ENCODE measurements at places on chromosomes 1 and 21. TPM values are rescaled to one million over a fixed set of nuclear protein-coding genes. Genes with fewer than 3 reads are reported as not detected.

DNA sequence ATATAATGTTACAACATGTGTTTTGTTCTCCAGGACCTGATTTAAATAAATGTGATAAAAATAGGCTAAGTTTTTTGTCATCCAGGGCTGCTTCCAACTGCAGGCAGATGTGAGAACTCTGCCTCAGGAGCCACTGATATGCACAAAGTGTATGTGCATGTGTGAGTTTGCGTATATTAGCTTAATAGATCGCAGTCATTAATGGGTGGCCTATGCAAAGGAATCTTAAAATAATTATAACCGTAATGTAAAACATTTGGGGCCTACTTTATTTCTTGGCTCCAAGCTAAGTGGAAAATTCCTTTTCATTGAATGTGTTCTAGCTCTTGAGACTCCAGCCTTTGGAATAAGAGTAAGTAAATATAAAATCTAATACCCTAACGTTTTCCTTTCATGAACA is 16.8 kb downstream of the DHX9 start:
- DNase-seq = no peak
- H3K27ac ChIP-seq = 0 out of 2 replicates have a peak overlapping the region, but pooled peaks have one; percentile 32
- H3K4me3 ChIP-seq = no peak overlapping the region
- no peaks in the 10 kb centered on the region for H3K4me1 ChIP-seq
- peaks cover 98% of the 10 kb centered on the region for H3K36me3 ChIP-seq

Gene INKA2
- total RNA-seq = 22.5 TPM

DNA sequence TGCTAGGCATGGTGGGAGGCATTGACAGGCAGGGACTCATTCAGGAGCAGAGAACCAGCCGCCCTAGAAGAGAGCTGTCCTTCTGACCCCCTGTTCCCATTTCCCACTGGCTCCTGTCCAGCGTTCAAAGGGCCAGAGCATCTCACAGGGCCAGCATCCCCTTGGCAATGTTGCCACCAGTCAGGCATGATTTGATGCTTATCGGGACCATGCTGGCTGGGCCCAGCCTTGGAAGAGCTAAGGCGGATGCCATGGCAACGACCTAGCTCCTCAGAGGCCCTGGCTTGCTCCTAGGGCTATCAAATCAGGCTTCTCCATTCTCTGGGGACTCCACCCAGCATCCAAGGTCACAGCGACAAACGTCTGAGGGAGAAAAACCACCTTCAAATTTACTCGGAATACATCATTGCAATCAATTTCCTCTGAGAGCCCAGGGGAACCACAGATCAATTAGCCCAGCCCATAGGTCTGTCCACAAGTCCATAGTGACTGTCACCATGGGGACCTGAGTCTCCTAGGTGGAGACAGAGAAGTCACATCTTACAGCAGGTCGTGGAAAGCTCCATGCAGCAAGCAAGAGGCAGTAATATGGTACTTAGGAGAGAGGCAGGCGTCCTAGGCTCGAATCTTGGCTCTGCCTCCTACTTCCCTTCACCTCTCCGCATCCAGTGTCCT is 14.1 kb upstream of the VWA5B1 start:
- no peak overlapping the region for H3K4me3 ChIP-seq
- no peak overlapping the region for H3K27ac ChIP-seq
- no peak for DNase-seq
- H3K36me3 ChIP-seq = no peaks in the 10 kb centered on the region
- peaks cover 26% of the 10 kb centered on the region for H3K4me1 ChIP-seq
- peaks cover 26% of the 10 kb centered on the region for H3K27me3 ChIP-seq

- DNase-seq = no peak
- 0 out of 2 replicates have a peak, but pooled peaks cover 3% of the 10 kb centered on the region for H3K36me3 ChIP-seq
- H3K4me3 ChIP-seq = no peak overlapping the region
Observed at GRCh38 chr1:26126321-26127084, 14.9 kb downstream of the PDIK1L start.

Gene CNR2
- not detected for total RNA-seq

- H3K36me3 ChIP-seq = no peaks in the 10 kb centered on the region
- no peaks in the 10 kb centered on the region for H3K27me3 ChIP-seq
- no peaks in the 10 kb centered on the region for H3K4me1 ChIP-seq
- no peak overlapping the region for H3K27ac ChIP-seq
- H3K4me3 ChIP-seq = no peak overlapping the region
Observed at GRCh38 chr1:38173848-38174247, 127.3 kb upstream of the POU3F1 start.

Gene PCSK9
- total RNA-seq = 47.9 TPM

- H3K4me1 ChIP-seq = peaks cover 56% of the 10 kb centered on the region
- peak overlapping the region; percentile 81 for H3K4me3 ChIP-seq
- H3K27me3 ChIP-seq = peaks cover 23% of the 10 kb centered on the region
- H3K27ac ChIP-seq = no peak overlapping the region
- no peak for DNase-seq
- no peaks in the 10 kb centered on the region for H3K36me3 ChIP-seq
Observed at GRCh38 chr1:15155191-15155590, 1.6 kb downstream of the TMEM51 start.

Gene KIF21B
- total RNA-seq = 19.4 TPM

DNA sequence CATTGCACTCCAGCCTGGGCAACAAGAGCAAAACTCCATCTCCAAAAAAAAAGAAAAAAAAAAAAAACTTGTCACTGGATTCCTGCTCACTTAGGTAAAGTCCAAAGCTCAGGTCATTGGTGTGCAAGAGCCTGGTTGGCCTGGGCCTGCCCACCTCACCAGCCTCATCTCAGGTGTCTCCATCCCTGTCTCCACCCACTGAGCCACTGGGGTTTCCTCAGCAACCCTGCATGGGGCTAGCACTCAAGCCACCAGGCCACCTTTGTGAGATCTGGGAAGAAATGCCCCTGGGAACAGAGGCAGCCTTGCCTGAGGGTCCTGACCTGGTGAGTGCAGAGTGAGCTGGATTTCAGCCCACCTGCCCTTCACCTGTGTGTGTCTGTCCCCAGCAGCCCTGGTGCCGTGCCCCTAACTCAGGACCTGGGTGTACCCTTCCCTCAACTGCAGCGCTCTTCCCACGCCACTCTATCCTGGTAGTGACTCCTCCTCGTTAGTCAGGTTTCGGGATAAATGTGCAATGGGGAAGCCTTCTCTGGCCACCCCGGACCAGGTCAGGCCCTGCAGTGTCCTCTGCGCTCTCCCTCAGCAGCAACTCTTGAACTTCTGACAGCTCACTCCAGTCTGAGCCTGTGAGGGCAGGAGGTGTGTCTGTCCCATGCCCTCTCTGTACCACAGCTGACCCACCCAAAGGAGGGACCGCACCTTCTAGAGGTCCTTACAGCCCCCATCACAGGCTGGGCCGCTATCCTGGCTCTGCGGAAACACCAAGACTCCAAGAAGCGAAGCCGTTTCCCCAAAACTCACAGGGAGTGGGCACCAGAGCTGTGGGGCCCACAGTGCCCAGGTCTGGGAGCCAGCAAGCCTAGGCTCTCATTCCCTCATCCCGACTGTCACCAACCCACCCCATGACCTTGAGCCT is 3.3 kb downstream of the PDZK1IP1 start:
- DNase-seq = no peak
- no peaks in the 10 kb centered on the region for H3K36me3 ChIP-seq
- H3K4me1 ChIP-seq = peaks cover 11% of the 10 kb centered on the region
- peaks cover 24% of the 10 kb centered on the region for H3K27me3 ChIP-seq

DNA sequence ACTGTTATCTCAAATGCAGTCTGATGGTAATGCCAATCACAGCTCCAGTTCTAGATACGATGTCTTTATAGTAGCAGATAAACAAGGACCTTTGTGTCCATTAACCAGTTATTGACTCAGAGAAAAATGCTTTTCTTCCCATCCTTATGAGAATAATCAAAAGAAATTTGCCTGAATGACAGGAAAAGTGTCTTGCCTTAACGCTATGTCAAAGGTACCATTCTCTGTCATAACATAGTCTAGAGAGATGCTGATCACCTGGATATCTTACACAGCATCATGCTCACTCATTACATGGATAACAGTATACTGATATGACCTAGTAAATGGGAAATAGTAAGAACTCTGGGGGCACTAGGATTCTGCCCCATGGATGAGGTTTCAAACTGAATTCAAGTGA is 151.7 kb upstream of the NEGR1 start:
- DNase-seq = no peak
- no peaks in the 10 kb centered on the region for H3K27me3 ChIP-seq
- H3K27ac ChIP-seq = no peak overlapping the region
- H3K4me3 ChIP-seq = no peak overlapping the region
- no peaks in the 10 kb centered on the region for H3K36me3 ChIP-seq

Gene PGLYRP3
- total RNA-seq = not detected

GRCh38 chr21:25615880-25616279 is 8.6 kb upstream of the MRPL39 start:
- no peaks in the 10 kb centered on the region for H3K36me3 ChIP-seq
- no peak for DNase-seq
- H3K4me1 ChIP-seq = no peaks in the 10 kb centered on the region
- H3K27ac ChIP-seq = no peak overlapping the region

DNA sequence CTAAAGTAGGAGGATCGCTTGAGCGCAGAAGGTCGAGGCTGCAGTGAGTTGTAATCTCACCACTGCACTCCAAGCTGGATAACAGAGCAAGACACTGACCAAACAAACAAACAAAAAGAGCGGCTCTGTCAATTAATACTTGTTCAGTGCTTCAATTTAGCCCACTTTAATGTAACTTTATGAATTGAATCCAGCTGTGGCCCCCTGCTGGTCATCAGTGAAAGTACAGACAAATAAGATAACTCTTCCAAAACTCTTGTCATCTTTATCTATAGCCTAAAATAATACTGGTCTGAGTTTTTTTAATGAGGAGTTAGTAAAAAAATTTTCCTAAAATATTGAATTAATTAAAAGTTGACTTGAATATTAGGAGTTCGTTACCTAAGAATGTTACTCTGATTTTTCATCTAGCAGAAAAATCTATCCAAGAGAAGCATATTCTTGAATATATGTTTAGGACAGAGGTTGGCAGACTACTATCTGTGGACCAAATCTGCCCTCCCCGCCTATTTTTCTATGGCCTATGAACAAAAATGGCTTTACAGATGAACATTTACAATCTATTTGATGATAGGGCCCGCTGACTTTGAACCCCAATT is 26.1 kb downstream of the ATP5PF start:
- no peak overlapping the region for H3K27ac ChIP-seq
- peak; percentile 21 for DNase-seq
- no peaks in the 10 kb centered on the region for H3K36me3 ChIP-seq
- H3K27me3 ChIP-seq = no peaks in the 10 kb centered on the region
- no peak overlapping the region for H3K4me3 ChIP-seq

DNA sequence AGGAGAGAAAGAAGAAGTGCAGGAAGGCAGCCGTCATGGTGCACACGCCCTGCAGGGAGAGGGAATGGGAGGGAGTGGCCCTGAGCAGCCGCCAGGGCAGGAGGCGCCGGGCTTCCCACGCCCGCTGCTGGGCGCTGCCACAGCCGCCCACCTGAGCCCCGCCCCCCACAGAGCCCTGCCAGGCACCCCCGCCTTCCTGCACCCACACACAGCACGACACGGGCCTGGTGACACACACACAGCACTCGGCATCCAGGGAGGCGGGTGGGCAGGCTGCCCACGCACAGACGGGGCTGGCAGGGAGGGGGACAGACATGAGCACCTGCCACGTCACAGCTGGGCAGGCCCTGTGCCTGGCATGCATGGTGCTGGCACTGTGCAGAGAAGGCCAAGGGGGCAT is 27.5 kb downstream of the ADGRB2 start:
- no peak overlapping the region for H3K27ac ChIP-seq
- no peak overlapping the region for H3K4me3 ChIP-seq
- no peaks in the 10 kb centered on the region for H3K36me3 ChIP-seq
- peaks cover 5% of the 10 kb centered on the region for H3K4me1 ChIP-seq

DNA sequence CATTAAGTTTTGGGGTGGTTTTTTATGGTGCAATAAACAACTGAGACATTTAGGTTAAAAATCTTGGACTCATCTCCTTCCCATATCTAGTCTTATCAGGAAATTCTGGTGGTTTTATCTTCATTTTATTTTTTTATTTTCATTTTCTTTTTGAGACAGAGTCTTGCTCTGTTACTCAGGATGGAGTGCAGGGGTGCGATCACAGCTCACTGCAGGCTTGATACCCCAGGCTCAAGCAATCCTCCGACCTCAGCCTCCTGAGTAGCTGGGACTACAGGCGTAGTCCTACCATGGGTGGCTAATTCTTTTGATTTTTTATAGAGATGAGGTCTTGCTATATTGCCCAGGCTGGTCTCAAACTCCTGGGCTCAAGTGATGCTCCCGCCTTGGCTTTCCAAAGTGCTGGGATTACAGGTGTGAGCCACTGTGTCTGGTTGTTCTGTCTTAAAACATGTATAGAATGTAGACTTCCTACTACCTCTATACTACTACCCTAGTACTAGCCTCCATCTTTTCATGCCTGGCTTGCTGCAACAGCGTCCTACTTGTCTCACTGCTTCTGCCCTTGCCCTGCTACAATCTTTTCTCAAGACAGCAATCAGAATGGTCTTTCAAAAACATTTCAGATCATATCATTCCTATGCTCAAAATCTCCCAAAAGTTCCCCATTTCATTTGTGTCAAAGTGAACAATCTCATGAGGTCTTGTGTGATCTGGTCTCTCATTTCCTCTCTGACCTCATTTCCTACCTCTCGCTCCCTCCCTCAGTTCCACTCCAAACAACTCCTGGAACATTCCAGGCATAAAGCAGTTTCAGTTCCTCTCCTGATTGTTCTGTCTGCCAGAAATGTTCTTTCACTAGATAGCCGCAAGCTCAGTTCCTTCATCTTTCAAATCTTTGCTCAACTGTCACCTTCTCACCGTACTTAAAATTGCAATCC is 5.9 kb upstream of the FCGR2A start:
- DNase-seq = no peak
- no peak overlapping the region for H3K4me3 ChIP-seq
- peaks cover 3% of the 10 kb centered on the region for H3K27me3 ChIP-seq
- H3K36me3 ChIP-seq = no peaks in the 10 kb centered on the region
- no peak overlapping the region for H3K27ac ChIP-seq

DNA sequence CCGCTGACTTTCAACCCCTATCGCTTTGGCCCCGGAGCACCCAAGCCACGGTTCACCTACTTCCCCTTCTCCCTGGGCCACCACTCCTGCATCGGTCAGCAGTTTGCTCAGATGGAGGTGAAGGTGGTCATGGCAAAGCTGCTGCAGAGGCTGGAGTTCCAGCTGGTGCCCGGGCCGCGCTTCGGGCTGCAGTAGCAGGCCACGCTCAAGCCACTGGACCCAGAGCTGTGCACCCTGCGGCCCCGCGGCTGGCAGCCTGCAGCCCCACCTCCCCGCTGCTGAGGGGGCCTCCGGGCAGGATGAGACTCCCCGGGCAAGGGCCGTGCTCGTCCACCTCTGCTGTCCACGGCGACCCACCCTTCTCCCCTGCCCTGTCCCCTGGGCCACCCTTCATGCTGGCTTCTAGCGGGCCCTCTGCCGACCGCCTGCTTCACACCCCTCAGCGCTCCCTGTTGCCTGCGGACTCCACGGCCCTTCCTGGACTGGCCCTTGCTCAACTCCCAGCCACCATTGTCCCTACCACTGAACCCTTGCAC is 92.2 kb upstream of the TRABD2B start:
- H3K4me1 ChIP-seq = peaks cover 8% of the 10 kb centered on the region
- H3K36me3 ChIP-seq = no peaks in the 10 kb centered on the region
- DNase-seq = no peak
- no peak overlapping the region for H3K4me3 ChIP-seq

Gene ADCY10
- 0.34 TPM for total RNA-seq

Measured in WTC11 (cell line).